Smooth muscle cell of the pulmonary artery (primary cell): ENCODE measurements at places on chromosomes 4 and X. TPM values are rescaled to one million over a fixed set of nuclear protein-coding genes. Genes with fewer than 3 reads are reported as not detected.

The RPS6KA6 gene
- total RNA-seq, result 2.3 and 3.1 TPM in 2 replicates

The ALPK1 gene
- 17.0 and 17.5 TPM in 2 replicates for total RNA-seq

The SH3RF1 gene
- 34.4 and 38.3 TPM in 2 replicates for total RNA-seq

The KLF8 gene
- 2.2 and 4.9 TPM in 2 replicates for total RNA-seq

The SLC25A6 gene
- 200 and 212 TPM in 2 replicates for total RNA-seq

The F9 gene
- total RNA-seq, result not detected in 2 replicates

The ZAR1 gene
- total RNA-seq, result not detected in 2 replicates

The SEL1L3 gene
- total RNA-seq, result 116 and 206 TPM in 2 replicates

The RAB9B gene
- total RNA-seq, result 0.91 and 1.3 TPM in 2 replicates

The SLC16A2 gene
- 12.1 and 24.3 TPM in 2 replicates for total RNA-seq

The CTAG1B gene
- not detected in 2 replicates for total RNA-seq

The NHSL2 gene
- 2.4 and 4.4 TPM in 2 replicates for total RNA-seq

The ZNF711 gene
- total RNA-seq, result 0.23 and 0.33 TPM in 2 replicates

The TEC gene
- 0.20 and 0.26 TPM in 2 replicates for total RNA-seq

The VSIG1 gene
- total RNA-seq, result 0.07 and 0.20 TPM in 2 replicates

The FOXP3 gene
- 0.07 and 0.13 TPM in 2 replicates for total RNA-seq

The GAGE12H gene
- not detected in 2 replicates for total RNA-seq

The SERPINA7 gene
- not detected in 2 replicates for total RNA-seq

The BEND4 gene
- total RNA-seq, result not detected in 2 replicates

The NXF2 gene
- not detected in 2 replicates for total RNA-seq

The ABCD1 gene
- 19.7 and 28.3 TPM in 2 replicates for total RNA-seq

The SOWAHB gene
- 0.03 TPM in 1 of 2 replicates, not detected in the other for total RNA-seq
